Stimulated activated CD4-positive, alpha-beta T cell treated with anti-CD3 and anti-CD28 coated beads, Interleukin-4, amount 100 ng/mL, for 4 hours (primary cell): ENCODE measurements at places on chromosomes 3 and 15.

GRCh38 chr3:66196633-66197032, 24.2 kb upstream of the SLC25A26 start:
- DNase-seq: no peak

DNA sequence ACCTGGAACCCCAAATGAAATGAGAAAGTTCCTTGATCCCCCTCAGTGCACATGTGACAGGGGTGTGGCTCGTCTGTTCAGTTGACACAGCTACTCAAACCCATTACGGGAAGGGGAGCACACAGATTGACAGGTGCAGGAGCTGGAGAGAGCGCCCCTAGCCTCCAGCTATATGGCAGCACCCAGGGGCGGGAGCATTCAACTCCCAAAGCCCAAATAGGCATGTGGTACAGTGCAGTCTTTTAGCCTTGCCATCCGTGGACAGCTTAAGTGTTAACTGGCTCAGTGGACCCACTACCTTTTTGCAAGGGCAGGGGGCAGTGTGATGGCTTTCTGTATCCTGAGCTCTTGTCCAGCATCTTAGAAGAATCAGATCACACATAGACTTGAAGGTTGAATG, 1374.2 kb upstream of the ALCAM start:
- no peak for DNase-seq

DNA sequence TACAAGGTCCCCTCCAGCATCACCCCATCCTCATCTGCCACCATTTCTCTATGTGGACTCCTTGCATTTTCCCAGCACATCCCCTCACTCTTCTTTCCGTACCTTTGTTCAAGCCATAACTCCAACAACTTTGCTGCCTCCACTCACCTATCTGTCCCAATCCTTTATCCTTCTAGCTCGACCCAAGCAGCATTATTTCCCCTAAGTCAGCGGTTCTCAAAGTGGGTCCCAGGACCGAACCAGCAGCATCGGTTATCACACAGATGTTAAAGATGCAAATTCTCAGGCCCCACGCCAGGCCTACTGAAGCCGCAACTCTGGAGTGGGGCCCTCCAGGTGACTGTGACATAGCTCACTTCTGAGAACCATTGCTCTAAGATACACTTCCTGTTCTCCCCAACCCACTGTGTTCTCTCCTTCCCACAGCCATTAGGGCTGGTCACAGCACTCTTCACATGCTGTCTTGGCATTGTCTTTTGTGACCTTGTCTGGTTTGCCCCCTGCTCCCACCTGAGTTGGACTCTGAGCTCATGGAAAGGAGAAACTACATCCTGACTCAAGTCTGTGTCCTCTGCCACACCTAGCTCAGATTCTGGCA, 56.2 kb downstream of the AAGAB start:
- no peak for DNase-seq

GRCh38 chr3:126380011-126380768, 14.5 kb upstream of the CFAP100 start:
- no peak for DNase-seq

GRCh38 chr3:36250191-36250590, 130.1 kb upstream of the STAC start:
- DNase-seq: no peak

DNA sequence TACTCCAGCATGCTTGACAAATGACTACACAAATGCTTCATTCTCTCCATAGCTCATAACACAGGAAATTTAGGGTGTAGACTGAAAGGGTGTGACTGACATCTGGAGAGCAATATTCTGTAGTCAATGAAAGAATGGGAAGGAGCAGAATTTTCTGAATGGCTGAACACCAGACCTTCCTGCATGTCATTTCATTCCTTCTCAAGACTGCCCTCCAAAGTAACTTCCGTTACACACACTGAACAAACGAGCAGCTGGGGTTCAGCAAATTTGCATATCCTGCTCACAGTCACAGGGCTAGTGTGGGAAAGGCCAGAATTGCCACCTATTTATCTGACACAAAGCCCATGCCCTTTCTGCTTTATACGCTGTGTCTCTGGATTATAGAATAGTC, 325.0 kb upstream of the CFAP20DC start:
- DNase-seq: no peak

DNA sequence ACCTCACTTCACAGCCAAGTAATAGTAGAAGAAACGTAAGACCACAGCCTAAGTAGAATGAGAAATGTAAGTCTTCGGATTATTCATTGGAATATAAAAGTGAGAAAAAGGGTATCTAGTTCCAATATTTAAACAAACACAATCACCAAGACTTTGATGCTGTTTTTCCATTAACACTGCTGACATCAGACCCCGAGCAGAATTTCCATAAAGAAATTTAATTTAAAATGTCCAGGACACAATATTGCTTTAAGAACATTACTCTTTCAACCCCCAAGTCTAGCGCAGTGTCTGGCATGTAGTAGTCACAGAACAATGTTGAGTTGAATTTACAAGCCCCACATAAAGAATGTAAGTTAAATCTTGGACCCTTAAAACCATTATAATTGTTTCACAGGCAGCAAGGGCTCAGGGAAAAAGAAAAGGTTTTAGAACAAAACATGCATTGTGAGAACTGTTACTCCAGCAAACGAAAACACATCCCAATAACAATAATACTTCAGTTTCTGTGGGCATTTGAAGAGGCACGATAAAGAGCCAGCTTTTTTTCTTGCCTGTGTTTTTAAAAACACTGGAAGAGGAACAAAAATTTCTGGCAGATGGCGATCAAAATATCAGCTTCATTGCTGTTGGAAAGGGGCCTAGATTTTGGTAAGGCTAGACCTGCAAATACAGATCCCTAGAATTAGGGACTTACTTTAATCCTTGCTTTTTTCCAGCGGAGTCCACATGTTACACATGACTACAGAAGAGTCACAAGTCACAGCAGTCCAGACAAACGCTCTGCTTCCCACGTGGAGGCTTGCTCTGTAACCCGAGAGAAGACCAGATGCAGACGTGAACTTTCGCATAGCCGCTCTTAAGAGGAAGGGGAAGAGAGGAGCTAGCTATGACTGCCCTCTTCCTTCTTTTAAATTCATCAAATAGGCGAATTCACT, 77.9 kb upstream of the IGSF10 start:
- no peak for DNase-seq

- no peak for DNase-seq
These were observed 109.8 kb downstream of the RPL22L1 start for GRCh38 chr3:170760174-170760526.

GRCh38 chr15:89665449-89666181, 10.3 kb upstream of the KIF7 start:
- no peak for DNase-seq

DNA sequence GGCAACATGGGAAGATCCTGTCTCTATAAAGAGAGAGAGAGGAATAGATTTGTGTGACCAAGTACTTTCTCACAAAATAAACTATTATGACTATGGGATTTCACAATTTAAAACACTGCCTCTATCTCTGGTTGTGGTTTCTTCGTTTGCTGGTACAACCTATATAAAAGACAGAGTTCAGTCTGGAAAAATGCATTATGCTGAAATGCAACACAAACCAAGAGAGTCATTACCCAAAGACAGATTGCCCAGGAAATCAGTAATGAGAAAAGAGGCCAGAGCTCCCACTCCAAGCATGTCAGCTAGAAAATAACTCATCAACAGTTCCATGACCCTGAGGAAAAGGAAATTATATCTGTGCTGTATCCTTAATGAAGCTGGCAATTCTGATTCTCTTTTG, 23.2 kb downstream of the GPR176 start:
- no peak for DNase-seq

GRCh38 chr3:125078951-125079674, 23.3 kb upstream of the HEG1 start:
- DNase-seq: no peak

GRCh38 chr3:96027718-96028117, 786.7 kb upstream of the EPHA6 start:
- no peak for DNase-seq

GRCh38 chr3:189459231-189459630, 172.0 kb upstream of the TP63 start:
- DNase-seq: no peak

GRCh38 chr15:58472821-58473581, 41.2 kb downstream of the LIPC start:
- DNase-seq: peak; percentile 35

GRCh38 chr3:55765906-55766701, 279.0 kb upstream of the WNT5A start:
- no peak for DNase-seq

- no peak for DNase-seq
These were observed 158.2 kb downstream of the TP63 start for GRCh38 chr3:189789432-189789831.

DNA sequence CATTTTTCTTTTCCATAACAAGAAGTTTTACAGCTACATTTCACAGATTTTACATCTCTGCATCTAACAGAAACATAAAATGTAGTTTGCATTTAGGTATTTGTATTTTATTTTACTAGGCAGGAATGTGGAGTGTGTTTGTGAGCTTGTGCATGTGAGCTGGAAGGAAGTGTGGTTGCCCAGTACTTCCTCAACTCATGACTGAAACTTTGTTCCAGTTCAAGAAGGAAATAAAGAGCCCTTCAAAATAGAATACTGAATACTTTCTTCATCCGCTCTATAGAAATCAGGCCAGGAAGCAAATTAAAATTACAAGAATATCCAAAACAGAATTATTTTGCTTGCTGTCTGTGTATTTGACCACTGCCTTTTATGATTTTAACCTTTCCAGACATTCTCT, 81.3 kb downstream of the CHL1 start:
- DNase-seq: no peak

GRCh38 chr3:84959470-84960271, 882 bp downstream of the CADM2 start:
- no peak for DNase-seq

DNA sequence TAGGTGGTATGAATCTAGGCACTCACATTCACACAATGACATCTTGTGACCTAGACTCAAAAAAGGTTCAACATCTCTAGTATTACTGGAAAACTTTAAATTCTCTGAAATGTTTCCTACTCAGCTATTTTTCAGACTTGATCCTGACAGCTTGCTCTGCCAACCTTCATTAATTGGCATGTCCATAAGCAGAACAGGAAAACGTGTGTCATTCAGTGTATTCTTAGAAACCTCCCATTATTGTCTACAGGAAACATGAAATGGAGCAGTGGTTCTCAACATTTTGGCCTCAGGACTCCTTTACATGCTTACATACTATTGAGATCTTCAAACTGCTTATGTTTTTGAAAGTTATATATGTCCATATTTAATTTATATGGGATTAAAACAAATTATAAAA, 363.2 kb downstream of the NAALADL2 start:
- DNase-seq: no peak

DNA sequence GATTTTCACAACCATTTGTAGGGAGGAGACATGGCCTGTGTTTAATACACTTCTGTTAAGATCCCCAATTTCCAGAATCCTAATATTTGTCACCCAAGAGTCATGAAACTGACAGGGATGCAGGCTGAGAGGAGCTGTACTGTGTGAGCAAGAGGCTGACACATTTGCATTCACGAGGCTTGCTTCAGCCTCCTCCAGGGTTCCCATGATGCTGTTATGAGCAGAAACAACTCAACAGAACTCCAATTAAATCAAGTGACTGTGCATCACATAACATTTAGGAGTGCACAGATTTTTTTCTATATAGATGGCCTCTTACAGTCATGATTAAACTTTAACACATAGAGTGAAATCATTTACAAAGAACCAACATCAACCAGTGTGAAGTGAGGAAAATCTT, 292.3 kb upstream of the STT3B start:
- DNase-seq: no peak

DNA sequence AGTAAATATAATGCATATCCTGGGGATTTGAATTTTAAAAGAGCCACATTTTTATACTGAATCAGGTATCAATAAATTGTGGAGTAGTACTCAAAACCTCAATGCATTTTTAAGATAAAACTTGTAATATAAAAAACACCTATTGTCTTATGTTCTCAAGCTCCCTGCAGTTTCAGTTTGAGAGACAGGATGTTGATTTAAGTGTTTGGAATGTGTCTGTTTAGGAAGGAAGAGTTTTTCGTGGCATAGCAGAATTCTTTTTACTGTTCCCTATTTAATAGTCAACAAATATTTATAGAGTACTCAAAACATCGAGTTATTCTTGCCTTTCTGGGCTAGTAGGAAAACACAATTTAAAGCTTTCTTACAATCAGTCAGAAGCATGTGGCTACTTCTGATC, 146.1 kb upstream of the BCHE start:
- no peak for DNase-seq

DNA sequence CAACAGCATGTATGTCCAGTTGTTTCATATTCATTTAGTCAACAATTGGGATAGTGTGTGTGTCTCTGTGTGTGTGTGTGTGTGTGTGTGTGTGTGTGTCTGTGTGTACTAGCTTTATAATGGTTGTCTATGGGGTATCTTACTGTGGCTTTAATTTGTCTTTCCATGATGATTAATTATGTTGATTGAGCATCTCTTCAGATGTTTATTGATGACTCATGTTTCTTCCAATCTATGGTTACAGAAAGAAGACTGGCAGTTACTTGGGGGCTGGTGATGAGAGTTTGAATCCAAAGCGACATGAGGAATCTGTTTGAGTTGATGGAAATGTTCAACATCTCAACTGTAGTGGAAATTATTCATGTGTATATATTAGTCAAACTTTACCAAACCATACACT, 440.1 kb downstream of the ZNF385D start:
- no peak for DNase-seq

- no peak for DNase-seq
These were observed 2.8 kb upstream of the DNAH1 start for GRCh38 chr3:52313188-52313773.

DNA sequence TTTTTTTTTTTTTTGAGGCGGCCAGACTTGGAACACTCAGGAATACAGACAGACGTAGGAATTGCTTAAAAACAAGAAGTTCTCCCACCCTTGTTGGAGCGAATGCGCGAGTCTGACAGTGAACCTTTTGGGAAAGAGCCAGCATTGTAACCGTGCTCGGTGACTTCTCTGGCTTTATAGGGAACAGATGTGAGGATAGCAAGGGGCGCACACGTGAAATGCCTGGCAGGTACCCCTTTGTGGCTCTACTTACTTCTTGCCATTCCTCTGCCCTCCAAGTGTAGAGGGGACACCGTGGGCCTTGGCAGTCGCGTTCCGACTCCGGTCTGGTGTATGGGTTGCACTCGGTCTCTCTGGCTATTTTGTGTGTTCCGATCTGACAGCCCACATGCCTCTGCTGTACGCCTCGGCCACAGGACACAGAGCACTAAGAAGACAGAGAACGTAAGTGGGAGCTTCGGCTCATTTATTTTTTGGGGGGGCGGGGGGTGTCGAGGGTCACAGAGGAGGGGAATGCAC, 126.4 kb downstream of the ADAMTS9 start:
- no peak for DNase-seq

- no peak for DNase-seq
These were observed 102.6 kb upstream of the TSPAN3 start for GRCh38 chr15:77173487-77173886.

GRCh38 chr3:81929697-81930096, 168.3 kb upstream of the GBE1 start:
- no peak for DNase-seq

- DNase-seq: no peak
These were observed 812.4 kb upstream of the DPPA4 start for GRCh38 chr3:110149763-110150162.

DNA sequence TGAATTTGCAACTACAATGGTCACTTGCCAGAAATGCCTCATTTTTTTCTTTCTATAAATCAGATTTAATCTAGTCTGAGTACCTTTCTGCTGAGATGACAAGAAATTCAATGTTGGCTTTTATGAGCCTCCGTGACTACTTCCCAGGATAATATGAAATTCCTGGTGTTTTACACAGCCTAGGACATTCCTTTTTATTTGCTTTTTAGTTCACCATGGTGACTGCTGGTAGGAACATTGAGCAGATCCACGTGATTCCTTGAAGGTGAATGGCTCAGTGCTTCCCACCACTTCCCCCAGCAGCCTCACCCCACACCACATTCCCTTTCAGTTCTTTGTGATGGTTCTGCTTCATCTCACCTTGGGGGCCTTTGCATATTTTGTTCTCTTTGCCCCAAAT, 4.3 kb upstream of the NPTN start:
- no peak for DNase-seq
